ENCODE measurements at places on chromosomes 6 and 20.

DNA sequence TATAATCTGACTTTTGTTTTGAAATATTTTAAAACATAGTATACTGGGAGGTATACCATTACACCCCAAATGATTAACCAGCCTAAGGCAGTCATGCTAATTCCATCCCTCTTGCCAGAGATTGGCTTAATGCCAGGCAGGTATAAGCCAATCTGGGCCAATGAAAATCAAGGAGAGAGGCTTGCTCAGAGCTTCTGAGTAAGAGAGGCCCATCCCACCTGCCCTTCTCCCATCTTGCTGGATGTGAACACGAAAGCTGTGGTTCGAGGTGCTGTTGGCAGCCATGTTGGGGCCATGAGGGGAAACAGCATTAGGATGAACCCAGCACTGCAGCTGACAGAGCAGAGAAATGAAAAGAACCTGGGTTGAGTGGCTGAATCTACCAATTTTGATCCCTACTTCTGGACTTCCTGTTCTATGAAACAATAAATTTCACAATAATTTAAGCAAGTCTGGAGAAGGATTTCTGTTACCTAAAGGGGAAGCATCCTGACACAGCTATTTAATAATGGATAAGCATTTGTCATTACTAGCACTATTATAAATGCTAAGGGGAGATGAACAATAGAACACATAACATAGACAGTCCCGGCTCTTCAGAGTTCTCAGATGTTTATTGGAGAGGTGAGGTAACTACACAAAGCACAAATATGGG, 152.3 kb downstream of the CDC5L start:
- no peak for DNase-seq

DNA sequence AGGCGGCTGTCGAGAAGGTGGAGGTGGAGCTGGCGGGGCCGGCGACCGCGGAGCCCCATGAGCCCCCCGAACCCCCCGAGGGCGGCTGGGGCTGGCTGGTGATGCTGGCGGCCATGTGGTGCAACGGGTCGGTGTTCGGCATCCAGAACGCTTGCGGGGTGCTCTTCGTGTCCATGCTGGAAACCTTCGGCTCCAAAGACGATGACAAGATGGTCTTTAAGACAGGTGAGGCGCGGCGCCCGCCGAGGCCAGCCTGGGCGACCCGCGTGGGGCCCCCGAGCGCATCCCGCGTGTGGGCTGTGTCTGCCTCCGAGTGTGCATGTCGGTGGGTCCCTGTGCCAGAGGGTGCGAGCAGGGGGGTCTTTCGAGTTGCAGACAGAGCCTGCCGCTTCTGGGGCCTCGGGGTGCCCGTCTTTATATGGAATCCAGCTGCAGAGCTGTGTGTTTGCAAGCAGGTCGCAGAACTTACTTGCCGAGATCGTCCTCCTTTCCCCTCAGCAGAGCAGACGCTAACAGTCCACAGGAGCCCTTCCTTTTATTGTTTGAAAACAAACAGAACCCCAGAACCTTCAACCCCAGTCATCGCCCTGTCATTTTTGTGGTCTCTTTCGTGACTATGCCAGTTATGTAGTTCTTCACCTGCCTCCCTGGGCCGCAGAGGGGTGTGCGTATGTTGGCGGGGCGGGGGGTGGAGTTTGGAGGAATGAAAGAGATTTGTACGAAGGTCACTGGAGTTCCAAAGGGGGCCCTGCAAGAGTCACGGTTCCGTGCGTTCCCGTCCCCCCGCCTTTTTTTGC, 766 bp downstream of the SLC16A10 start:
- DNase-seq, result peak; percentile 51

DNA sequence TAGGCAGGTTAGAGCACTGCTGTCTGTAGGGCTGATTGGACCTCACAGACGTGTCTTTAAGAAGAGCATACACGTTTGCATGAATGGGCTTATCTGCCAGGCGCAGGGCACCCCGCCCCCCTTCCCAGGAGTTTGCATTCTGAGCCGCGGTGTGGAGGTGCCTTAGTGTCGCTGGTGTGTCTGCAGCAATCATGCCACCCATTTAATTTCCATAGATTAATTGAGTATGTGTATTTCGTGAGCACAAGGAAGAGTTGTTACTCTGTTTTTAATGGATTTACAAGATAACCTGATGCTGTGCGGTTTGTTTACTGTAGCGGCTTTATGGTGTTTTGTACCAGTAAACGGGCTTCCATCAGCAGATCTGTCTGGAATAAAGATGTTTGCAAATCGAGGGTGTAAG, 107.7 kb downstream of the ZDHHC14 start:
- no peak for DNase-seq

DNA sequence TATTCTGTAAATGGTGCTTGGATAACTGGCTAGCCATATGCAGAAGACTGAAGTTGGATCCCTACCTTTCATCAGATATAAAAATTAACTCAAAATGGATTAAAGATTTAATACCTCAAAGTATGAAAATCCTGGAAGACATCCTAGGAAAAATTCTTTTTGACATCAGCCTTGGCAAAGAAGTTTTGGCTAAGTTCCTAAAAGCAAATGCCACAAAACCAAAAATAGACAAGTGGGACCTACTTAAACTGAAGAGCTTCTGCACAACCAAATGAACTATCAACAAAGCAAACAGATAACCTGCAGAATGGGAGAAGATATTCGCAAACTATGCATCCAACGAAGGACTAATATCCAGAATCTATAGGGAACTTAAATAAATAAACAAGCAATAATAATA, 60.3 kb upstream of the RIPPLY2 start:
- no peak for DNase-seq

DNA sequence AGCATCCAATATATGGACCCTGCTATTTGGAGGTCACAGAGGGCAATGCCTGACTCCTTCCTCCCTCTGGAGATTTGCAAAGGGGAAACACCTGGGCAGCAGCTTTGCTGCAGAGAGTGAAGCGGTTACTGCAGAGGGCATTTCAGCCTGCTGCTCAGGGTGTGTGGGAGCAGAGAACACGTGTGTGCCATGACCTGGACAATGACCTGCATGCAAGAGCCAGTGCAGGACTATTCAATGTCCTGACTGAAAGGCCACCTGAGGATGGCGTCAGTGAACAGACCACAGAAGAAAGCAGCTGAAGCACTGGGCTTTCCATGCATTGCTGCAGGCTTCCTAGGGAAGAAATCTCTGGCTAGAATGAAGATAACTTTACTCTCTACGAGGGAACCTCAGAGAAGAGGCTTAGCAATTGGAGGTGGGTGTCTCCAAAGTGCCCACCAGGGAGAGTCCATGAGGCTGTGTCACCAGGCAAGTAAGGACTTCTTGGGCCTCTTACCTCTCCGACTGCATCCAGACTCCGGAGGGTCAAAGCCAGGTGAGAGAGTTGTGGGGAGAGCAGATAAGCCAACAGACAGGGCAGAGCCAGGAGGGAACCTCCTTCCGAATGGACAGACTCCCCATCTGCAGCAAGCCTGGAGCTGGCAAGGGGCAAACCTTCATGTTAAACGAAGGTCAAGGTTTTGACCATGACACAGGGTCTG, 52.9 kb upstream of the PMEPA1 start:
- DNase-seq, result no peak

DNA sequence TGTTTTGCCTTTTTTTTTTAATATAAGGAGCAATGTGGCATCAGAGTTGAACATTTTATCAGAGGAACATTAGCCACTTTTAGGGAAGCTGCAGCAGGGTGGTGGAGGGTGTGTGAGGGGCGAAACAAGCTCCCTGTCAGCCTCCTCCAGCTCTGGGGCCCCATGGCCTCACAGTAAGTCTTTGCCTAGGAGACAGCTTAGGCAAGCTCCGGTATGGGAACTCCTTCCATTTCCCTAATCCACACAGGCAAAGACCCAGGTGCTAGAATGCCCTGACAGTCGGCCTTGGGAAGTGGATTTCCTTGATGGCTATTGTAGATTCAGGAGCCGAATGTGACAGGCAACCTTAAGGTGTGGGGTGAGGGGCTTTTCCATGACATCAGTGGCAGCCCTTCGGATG, 862 bp downstream of the PRND start:
- no peak for DNase-seq

- DNase-seq, result no peak
These were observed 108.5 kb downstream of the EPM2A start for GRCh38 chr6:145626857-145627256.

DNA sequence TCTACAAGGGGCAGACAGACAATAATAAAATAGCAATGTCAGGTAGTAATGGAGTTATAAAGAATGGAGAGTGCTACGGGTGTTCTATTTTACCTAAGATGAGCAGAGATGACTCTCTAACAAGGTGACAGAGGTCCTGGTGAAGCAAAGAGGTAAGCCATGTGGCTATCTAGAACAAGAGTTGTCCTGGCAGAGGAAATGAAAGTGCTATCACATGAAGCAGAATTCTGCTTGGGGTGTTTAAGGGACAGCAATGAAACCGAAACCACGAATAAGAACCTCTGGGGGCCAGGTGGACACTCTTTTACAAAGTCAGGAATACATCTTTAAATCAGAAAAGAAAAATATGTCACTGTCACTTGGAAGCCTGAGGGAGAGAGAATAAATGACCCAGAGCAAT, 37.9 kb upstream of the IRAK1BP1 start:
- no peak for DNase-seq

DNA sequence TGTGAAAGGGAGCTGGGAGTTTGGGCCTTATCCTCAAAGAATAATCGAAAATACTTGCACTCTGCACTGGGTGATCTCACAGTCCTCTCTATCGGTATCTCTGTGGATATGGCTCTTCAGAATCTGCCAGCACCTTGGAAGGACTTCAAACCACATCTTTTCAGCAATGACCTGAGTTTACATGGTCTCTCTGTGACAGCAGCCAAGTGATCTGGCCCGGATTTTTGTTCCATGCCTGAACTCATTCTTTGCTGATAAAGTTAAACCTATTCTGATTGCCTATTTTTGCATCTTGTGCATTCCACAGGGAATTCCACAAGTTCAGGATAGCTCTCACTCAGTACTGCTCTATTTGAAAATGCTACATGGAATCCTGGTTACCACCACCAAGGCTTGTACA, 98.9 kb downstream of the HDGFL1 start:
- no peak for DNase-seq

GRCh38 chr6:77322604-77323003, 140.7 kb downstream of the HTR1B start:
- no peak for DNase-seq

GRCh38 chr6:42222448-42222847, 4.8 kb upstream of the MRPS10 start:
- no peak for DNase-seq

- no peak for DNase-seq
These were observed 159.2 kb upstream of the COL21A1 start for GRCh38 chr6:56406276-56407269.

DNA sequence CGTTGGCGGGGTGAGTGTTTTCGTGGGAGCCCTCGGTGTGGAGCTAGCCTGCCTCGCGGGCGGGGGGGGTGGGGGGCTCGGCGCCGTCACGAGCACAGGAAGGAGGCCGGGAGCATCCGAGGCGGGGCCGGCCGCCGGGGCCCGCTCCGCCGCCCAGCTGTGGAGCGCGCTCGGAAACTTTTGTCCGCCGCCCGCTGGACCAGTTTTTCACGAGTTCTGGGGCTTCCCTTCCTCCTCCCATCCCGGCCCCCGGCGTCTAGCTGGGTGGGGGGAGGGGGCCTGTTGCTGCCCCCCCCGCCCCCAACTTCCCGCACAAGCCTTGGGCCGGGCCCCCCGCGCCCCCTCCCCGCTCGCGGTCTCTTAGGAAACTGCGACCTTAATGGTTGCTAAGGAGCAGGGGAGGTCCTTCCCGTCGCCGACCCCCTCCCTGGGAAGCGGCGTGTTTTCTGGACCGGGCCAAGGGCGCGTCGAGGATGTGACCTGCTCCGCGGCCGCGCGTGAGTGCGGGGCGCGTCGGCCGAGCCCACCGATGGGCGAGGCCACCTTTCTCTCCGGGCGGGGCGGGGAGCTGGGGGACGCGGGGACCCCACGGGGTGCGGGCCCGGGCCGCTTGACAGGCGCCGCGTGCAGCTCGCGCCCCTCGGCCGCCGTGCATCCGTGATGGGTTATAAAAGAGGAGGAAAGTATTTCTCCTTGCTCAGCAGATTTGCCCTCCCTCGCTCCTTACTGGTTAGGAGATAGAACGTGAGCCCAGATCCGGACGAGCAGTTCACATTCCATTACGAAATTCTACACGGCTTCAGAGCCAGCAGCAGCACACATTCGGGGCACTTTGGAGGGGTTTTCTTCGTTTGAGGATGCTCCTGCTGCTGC, 1.4 kb downstream of the RREB1 start:
- no peak for DNase-seq

DNA sequence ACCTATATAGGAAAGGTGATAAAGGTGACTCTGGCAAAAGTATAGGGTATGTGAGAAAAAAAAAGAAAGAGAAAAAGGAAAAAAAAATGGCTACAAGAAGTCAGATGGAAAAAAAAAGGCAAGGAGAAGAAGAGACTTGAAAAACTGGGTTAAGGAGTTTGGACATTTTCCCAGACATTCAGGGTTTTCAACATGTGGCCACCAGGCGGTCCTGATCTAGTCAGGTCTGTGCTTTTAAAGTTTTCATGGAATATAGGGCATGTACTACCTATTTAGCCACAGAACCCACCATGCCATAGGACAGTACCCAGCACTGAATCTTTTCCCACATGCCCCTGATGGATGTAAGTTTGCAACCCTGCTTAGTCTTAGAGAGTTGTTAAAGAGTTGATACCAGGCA, 433.7 kb downstream of the MAFB start:
- DNase-seq, result no peak

DNA sequence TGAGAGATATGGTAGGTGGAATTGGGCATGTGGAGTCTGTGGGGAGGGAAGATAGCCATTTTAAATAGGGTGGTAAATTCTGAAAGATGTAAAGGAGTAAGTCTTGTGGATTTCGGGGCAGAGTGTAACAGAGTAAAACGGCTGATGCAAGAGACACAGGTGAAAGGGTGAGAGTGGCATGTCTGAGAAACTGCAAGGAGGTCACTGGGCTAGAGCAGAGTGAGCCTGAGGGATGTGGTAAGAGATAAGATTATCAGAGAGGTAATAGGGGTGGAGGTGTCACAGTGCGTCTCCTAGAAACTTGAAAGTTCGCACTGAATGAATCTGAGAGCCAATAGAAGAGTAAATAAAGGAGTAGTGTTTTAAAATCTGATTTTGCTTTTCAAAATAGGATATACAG, 308.1 kb downstream of the EPM2A start:
- no peak for DNase-seq

- DNase-seq, result no peak
These were observed 3.9 kb upstream of the ECI2 start for GRCh38 chr6:4139272-4139671.

GRCh38 chr6:46135176-46135575, 5.4 kb downstream of the ENPP4 start:
- DNase-seq, result no peak

DNA sequence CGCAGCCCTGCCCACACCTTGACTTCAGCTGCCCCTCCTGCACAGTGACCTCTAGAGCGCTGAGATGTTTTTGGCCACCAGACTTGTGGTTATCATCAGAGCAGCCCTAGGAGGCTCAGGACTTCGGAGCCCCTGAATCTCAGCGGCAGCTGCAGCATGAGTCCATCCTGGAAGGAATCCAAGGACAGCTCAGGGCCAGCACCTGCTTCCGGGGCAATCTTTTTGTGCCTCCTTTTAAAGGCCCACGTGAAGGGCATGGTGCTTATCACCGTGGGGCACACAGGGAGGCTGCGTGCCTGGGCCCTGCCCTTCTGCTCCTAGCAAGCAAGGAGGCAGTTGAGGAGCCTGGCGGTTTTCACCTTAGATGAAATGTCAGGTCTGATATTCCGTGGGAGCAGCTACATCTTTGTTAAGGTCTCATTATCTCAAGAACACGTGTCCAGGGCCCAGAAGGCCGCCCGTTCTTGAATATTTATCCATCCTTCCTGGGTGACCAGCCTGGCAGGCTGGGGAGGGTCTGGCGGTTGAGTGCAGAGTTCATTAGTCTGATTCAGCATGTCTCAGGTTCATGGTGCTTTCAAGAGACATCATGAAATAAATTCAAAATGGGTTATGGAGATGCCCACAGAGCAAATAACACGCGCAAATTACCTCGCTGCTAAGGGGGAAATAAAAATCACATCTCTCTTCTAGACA, 392.4 kb downstream of the TAF4 start:
- DNase-seq, result no peak

All from stimulated activated CD4-positive, alpha-beta T cell treated with anti-CD3 and anti-CD28 coated beads, Interleukin-1b, Interleukin-23, amount 100 ng/mL, for 24 hours (primary cell).